ENCODE measurements at places on chromosomes 3 and 15. TPM values are rescaled to one million over a fixed set of nuclear protein-coding genes. Genes with fewer than 3 reads are reported as not detected.

SLC15A2 gene
- total RNA-seq, result 1.1 TPM

ZBTB38 gene
- total RNA-seq, result 178 TPM

- no peaks in the 10 kb centered on the region for H3K4me1 ChIP-seq
- no peaks in the 10 kb centered on the region for H3K36me3 ChIP-seq
- H3K4me3 ChIP-seq, result no peak overlapping the region
- no peak overlapping the region for H3K27ac ChIP-seq
- DNase-seq, result no peak
Observed at GRCh38 chr3:127100459-127101410, 92.2 kb upstream of the PRR23E start.

GRCh38 chr3:35670408-35670965 is 31.2 kb downstream of the ARPP21 start:
- DNase-seq, result no peak
- H3K4me3 ChIP-seq, result no peak overlapping the region
- H3K27ac ChIP-seq, result no peak overlapping the region
- no peaks in the 10 kb centered on the region for H3K27me3 ChIP-seq
- H3K4me1 ChIP-seq, result no peaks in the 10 kb centered on the region
